H1 (cell line): ENCODE measurements at places on chromosomes 3 and 15.
A peak's percentile ranks its signal among the peaks of the same experiment; 100 is the strongest.

- no peak for DNase-seq
Observed at GRCh38 chr3:10417847-10418246, 87.5 kb downstream of the ATP2B2 start.

DNA sequence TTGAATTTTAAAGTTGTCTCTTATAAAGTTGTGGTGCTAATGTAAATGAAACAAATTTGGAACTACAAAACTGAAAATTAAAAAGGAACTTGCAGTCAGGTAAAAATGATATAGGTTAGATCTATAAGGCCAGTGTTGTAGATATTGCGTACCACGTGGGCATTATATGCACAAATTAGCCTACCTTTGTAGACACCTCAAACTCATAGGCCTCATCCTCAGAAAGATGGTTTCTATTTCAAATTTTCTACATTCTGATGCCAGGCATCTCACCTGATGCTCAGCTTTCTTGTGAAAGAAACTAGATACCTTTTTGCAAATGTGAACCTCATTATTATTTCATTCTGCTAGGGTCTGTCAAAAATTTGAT lies 25.6 kb downstream of the TMEM207 start:
- no peak for DNase-seq

GRCh38 chr3:150077107-150077506 lies 106.4 kb upstream of the PFN2 start:
- DNase-seq = no peak

GRCh38 chr3:10600726-10601125 lies 95.3 kb upstream of the ATP2B2 start:
- DNase-seq = no peak

- DNase-seq = no peak
Observed at GRCh38 chr3:23877329-23877980, 39.3 kb downstream of the NKIRAS1 start.

DNA sequence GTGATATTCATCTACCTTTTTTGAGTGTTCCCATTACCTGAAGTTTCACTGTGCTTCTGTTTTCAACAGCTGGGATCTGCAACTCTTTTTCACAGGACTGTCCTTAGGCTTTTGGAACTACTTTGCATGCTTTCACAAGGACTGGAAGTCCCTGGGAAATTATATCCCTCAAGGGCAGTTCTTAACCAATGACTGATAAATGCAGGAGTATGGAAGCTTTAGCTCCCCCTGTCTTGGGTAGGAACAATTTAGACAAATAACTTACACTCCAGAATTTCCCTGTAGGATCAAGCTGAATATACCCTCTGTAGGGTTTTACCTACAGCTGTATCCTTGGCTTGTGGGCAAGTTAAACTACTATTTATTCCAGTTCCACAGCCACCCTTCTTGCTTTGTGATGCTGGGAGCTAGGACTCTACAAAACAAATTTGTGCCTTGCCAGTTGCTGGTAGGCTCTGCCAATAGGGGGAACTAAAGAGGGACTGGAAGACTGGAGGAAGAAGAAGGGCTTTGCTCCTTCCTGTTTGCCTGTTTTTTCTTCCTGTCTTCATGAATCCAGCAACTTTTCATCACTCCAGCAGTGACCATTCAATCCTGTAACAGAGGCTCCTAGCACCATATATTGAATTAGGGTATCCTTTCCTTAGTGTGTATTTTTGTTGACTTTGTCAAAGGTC lies 6.8 kb upstream of the ZNF280D start:
- peak; percentile 51 for DNase-seq
